GM20000 (cell line): ENCODE measurements at places on chromosomes 6 and 20.
A peak's percentile ranks its signal among the peaks of the same experiment; 100 is the strongest.

- DNase-seq, result no peak
Measured at GRCh38 chr20:62624719-62625453, 17.4 kb upstream of the SLCO4A1 start.

- no peak for DNase-seq
Measured at GRCh38 chr6:51842061-51842803, 245.2 kb downstream of the PKHD1 start.

DNA sequence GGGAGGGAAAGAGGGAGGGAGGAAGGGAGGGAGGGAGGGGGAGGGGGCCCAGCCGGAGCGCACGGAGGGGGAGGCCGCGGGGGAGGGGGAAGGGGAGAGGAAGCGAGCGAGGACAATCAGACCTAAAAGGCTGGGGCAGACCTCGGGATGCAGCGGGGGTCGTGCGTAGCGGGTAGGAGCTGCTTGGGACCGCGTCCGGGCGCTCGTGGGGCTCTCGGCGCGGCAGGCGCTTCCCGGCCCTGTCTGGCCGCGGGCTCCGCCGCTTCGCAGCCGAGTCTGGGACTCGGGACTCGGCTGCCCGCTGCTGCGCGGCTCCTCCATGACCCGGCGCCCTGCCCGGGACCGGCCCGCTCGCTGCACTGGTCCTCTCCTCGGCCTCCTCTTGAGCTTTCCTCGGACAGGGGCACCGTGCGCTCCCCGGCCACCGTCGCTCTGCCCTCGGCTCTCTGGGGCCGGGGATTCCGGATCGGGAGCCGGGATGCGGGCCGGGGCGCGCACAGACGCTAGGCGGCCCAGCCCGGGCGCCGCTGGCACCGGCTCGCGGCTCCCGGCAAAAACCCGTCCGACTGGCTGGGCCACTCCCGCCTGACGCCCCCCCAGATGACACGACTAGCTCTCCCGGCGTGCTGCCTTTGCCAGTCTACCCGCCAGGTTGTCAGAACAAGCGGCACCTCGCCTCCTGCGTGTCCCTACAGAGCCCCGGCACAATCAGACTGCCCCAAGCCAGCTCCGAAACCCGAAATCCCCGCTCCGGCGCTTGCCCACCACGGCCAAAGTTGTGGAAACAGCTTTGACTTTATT is 2.2 kb downstream of the TFAP2A start:
- DNase-seq, result peak; percentile 73

DNA sequence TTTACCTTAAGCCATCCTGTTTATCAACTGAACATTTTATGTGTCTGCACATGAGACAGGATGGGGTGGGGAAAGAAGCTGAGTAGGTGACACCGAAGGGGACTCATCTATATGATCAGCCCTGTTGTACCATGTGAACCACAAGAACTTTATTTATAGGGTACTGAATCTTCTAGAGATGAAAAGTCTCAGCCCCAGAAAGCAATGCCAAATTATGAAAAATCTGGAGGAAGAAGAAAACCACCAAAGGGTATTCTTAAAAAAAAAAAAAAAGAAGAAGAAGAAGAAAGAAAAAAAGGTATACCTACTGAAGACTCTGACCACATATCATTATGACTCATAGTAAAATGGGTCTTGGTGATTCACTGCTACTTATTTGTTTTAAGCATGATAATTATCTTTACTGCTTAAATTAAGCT is 39.8 kb upstream of the HBS1L start:
- no peak for DNase-seq

DNA sequence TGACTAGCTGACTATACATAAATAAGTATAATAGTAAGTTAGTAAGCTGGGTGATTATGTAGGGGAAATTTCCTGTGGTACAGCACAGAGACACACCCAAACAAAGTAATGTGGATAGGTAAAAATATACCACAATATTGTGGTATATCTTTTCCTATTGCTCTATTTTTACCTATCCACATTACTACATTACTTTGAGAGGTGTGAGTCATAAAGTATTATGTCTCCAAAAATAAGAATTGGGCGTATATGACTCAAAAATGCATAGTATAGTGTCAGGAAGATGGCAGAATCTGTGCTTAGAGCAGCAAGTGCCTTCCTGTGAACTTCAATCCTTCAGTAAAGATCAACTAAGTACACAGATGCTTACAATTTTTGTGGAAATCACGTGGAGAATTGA is 2.7 kb upstream of the SIRPG start:
- DNase-seq, result no peak

GRCh38 chr6:44194326-44194725 is 22.4 kb upstream of the MYMX start:
- no peak for DNase-seq

DNA sequence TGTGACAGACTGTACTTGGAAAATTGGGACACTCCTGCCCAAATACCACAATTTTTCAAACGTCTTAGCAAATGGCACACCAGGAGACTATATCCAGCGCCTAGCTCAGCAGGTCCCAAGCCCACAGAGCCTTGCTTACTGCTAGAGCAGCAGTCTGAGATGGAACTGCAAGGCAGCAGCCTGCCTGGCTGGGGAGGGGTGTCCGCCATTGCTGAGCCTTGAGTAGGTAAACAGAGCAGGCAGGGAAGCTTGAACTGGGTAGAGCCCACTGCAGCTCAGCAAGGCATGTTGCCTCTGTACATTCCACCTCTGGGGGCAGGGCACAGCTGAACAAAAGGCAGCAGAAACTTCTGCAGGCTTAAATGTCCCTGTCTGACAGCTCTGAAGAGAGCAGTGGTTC is 1003.3 kb upstream of the MAP3K7 start:
- DNase-seq, result no peak

- no peak for DNase-seq
Measured at GRCh38 chr6:107633680-107634323, 143.9 kb downstream of the SOBP start.

DNA sequence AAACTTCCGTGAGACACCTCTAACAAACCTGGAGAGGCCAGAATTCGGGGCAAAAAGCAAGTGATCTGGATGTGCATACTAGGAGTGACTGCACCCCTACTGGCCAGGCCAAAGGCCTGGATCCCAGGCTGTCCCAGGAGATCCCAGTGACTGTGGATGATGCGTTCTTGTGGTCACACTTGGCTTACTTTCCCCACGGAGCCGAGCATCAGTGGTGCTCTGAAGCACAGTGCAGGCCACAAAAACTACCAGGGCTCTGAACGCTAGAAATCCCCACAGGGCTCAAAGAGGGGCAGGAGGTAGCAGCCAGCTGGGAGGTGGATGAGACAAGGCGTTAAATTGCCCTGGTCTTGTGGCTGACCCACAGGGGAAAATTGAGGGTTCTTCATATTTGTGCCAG is 7.1 kb downstream of the TRIM26 start:
- DNase-seq, result no peak

GRCh38 chr6:20718705-20719653 is 184.7 kb downstream of the CDKAL1 start:
- no peak for DNase-seq

GRCh38 chr6:156347656-156348055 is 429.5 kb upstream of the ARID1B start:
- DNase-seq, result no peak

DNA sequence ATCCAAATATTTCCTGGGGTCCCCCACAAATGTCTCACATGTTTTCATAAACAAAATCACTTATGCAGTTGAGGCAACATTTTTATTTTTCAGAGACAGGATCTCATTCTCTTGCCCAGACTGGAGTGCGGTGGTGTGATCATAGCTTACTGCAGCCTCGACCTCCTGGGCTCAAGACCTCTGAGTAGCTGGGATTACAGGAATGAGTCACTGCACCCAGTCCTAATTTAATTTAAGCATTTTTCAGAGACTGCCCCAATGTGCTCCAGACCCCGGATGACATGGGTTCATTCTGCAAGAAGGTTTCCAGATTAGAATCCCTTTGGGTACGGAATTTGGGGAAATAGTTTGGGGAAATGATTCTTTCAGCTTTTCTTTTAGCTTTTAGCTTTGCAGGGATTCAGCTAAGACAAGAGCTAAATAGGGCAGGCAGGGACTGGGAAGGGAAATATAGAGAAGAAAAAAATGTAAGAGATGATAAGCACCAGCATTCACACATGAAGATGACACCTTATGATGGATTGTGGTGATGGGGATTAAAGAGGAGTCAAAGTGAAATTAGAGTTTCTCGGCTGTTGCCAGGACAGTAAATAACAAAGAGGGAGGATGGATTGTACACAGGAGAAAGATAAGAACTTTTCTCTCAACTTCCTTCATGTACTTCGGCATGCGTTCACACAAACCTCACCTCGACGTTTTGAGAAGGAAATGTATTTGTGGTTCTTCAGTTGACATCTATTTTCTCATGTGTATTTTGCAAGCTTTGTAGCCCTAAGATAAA is 169.4 kb upstream of the TAB2 start:
- no peak for DNase-seq

DNA sequence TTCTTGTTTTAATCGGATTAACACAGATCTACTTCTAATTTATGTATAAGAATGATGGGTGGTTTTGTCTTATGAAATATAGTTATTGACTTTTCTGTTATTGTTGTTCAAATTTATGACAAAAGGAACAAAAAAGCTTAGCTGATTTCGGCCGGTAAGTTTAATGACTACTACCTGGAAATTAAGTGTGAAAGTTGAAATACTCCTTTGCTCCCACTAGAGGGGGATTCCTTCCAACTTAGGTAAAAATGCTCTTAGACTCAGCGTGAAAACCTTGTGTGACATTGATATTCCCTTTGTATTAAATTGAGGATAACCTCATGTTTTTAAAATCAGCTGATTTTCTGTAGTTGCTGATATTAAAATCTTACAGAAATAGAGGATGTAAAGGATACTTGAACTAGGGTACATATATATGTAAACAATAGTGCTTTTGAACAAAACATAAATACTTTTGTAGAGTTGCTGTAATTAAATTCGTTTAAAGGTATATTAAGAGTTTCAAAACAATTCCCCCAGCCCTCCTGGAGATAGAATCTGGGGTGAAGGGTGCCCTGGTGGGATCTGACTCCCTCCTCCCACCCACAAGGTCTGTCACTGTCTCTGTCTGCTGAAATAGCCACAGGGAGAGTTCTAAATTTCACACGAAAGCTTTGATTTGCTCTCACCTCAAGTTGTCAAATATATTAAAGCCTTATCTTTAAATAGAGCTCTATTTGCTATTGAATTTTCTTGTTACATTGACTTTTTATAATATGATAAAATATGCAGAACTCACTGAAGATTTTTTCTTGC is 257.5 kb downstream of the ARID1B start:
- peak; percentile 42 for DNase-seq

- DNase-seq, result no peak
Measured at GRCh38 chr6:26302941-26303559, 61.9 kb upstream of the BTN3A2 start.

DNA sequence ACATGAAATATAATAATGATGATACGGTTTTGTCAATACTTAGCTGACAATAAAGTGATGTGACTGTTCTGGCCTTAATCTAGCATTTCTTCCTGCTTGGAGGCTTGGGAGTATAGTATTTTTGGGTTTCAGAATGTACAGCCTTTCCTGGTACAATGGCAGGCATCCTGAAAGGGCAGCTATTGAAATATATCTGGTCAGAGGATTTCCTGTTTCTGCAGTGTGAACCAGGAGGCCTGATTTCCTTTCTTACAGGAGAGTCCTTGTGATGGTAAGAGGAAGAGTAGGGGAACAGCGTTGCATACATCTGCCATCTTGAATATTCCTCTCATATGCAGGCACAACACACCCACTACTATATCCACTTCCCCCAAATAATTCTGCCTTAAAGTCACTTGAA is 93.7 kb downstream of the MYO6 start:
- no peak for DNase-seq

DNA sequence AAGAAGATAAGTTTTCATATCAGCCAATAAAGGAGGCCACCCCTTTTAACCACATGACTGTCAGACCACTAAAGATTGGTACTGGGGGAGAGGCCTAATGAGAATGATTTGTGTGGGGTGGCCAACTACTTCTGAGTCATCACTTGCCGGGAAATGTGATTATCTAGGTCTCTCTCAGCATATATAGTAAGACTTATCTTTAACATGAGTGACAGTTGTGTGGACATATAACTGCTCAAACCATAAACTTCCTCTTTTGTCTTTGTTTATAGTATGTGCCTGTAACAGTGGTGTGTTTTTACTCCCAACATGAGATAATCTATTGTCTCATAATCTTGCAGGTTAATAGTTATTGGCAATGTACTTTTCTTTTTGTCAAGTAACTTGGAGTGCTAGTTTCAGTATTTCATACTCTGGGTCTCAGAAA is 312.4 kb downstream of the CDKAL1 start:
- DNase-seq, result peak; percentile 16

- no peak for DNase-seq
Measured at GRCh38 chr20:49424536-49424935, 57.9 kb downstream of the KCNB1 start.

- DNase-seq, result no peak
Measured at GRCh38 chr20:32069711-32070110, 17.7 kb downstream of the HCK start.

DNA sequence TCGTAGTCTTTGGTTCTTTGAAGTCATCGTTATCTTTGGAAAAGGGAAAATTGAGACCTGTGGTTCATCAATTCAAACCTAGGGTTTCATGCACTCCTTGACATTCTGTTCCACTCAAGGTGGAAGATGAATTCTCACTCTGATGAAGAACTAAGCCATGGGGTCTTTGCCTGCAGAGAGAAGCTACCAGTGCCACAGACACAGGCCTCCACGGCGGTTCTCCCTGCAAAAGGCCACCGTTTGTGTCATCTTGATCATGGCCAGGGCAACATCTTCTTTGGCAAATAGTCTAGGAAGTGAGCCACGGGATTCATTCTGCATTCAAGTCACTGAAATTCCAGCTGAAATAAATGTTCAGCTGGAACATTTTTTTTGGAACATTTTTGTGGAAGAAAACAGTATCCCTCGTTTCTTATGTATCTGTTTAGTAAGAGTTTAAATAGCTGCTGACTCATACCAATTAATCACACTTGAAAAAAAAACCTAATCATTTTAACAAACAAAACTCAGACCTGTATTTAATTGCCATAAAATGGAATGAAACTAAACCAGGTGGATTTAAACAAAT is 206.0 kb upstream of the FOXQ1 start:
- no peak for DNase-seq

DNA sequence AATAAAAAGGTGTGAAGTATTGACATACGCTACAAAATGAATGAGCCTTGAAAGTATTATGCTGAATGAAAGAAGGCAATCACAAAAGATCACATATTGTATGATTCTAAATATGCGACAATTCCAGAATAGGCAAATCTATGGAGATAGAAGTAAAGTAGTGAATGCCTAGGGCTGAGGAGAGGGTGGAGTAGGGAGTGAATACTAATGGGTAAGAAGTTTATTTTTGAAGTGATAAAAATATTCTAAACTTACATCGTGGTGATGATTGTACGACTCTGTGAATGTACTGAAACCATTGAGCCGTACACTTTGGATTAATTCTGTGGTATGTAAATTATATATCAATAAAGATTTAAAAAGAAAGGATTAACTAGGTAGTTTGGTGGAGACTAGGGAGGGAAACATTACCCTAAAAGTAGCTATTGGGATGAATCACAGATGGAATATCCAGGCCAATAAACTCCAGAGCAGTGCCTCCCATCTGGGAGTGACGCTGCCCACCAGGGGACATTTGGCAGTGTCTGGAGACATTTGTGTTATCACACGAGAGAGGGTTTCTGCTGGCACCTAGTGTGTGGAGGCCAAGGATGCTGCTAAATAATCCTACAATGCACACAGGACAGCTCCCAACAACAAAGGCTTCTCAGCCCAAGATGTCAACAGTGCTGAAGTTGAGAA is 214.2 kb upstream of the PCSK2 start:
- DNase-seq, result no peak
